Urothelium cell line (cell line): ENCODE measurements at places on chromosomes 3 and 15.

DNA sequence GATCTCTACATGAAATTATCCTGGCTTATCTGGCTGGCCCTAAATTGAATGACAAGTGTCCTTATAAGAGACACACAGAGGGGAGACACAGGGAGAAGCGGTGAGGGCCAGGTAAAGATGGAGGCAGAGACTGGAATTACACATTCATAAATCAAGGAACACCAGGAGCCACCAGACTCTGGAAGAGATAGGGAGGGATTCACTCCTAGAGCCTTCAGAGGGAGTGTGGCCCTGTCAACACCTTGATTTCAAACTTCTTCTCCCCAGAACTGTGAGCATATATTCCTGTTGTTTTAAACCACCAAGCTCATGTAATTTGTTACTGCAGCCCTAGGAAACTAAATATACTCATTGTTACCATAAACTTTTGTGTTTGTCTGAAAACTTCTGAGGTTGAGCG lies 193.7 kb downstream of the THRB start:
- no peak for DNase-seq

DNA sequence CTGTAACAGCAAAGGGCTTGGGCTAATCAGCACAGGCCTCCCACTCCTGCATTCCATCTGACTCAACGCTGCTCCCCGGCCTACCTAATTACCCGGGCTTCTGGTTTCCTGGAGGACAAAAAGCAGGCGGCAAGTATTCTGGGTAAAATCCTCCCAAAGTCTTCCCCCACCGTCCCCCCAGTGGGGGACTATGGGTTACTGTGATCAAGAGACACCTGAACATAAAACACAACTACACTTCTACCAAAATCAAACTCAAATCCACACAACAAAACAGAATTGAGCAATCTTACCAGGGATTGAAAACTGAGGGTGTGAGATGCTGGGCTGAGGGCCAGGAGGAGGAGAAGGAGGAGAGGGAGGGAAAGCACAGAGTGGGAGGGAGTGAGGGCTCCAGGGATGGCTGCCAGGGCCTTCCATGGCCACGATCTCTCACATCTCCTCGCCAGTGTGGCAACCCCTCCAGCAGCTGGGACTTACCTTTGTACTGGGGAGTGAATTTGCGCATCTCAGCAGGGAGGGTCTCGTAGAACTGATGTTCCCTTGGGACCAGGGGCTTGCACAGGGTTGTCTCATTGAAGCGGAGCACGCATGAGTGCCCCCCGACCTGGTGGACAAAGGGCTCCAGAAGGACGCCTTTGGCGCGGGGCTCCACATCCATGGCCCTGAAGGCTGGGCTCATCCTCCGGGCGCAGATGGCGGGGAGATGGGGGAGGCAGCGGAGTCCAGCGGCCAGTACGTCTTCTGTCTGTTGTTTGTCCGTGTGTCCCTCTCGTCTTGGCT lies 9.1 kb upstream of the NCKIPSD start:
- no peak for DNase-seq

DNA sequence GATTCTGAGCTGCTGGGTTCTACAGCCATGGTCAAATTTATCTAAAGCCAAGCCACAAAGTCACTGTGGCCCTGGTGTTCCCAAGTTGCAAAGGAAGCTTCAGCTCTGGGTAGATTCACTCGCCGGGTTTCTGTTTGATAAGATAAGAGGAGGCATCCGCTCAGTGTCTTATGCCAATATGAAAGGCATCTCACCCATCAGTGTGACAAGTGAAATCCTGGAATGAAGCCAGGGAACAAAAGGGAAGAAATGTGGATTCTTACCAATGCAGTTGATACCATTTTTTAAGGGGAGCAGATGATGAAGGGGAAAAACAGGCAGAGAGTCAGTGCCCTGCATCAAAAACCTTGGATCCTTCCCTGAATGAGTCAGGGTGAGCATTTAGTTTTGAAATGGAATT lies 2.8 kb upstream of the CPNE4 start:
- DNase-seq: no peak

DNA sequence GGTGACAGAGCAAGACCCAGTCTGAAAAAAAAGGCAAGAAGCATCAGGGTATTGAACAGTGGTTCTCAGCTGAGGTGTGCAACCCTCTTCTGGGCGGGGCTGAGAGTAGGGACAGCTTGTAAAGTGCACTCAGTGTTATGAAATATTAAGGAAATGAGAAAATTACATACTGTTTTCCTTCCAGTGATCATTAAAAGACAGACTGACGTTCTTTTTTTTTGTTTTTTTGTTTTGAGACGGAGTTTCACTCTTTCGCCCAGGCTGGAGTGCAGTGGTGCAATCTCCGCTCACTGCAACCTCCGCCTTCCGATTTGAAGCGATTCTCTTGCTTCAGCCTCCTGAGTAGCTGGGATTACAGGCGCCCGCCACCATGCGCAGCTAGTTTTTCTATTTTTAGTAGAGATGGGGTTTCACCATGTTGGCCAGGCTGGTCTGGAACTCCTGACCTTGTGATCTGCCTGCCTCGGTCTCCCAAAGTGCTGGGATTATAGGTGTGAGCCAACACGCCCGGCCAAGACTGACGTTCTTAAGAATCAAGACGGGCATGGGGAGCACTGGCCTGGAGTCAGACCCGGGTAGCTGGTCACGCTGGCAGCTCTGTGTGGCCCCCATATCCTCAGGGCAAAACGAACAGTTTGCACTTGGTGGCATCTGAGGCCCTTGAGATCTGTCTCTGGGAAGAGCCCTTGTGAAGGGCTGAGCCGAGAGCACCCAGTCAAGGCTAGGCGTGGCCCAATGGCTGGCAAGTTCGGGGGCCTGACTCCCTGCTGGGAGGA lies 11.4 kb downstream of the MAN2A2 start:
- DNase-seq: no peak

GRCh38 chr3:69671082-69671952 lies 67.9 kb upstream of the MITF start:
- peak; percentile 40 for DNase-seq

GRCh38 chr3:38630606-38631005 lies 18.9 kb downstream of the SCN5A start:
- DNase-seq: no peak

DNA sequence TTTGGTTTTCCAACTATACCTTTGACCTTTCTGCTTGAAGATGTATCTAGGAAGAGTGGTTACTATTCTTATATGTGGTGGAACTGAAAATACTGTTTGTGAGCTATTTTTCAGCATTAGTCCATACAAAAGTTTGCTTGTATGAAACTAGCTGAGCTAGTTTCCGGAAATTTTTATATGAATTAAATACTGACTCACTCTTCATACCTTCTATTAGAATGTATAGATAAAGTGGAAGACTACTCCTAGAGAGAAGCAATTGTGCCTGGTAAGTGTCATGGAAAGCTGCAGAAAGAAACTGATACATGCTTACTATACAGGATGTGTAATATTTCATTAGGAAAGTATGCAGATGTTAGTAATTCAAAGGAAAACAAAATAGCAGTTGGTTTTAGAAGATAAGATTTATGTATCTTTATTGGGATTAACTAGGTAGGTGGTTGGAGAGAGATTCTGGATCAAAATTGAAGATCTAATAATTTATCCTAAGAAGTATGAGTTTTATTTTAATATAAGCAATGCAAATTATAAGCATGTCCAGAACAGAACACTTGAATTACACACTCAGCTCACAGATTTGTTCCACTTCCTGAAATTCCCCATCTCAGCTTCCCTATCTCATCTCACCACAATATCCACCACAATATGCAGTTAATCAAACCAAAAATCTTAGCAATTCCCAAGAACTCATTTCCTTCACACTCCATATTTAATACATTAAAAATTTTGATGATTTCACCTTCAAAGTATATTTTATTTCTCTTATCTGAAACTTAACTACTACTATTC lies 82.8 kb downstream of the BCHE start:
- DNase-seq: no peak

DNA sequence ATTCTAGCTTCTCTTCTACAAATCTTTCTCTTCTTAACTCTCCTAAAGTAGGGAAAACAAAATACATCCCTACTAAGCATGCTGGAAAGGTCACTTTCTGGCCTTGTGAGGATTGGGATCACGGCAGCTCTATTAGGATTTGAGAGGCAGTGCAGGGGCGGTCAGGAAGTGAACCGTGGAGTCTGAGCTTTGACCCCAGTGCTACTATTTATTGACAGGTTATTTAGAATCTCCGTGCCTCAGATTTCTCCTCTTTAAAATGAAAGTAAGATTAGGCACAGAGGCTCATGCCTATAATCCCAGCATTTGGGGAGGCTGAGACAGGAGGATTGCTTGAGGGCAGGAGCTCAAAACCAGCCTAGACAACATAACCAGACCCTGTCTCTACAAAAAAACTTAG lies 42.0 kb upstream of the CHRM5 start:
- DNase-seq: no peak

DNA sequence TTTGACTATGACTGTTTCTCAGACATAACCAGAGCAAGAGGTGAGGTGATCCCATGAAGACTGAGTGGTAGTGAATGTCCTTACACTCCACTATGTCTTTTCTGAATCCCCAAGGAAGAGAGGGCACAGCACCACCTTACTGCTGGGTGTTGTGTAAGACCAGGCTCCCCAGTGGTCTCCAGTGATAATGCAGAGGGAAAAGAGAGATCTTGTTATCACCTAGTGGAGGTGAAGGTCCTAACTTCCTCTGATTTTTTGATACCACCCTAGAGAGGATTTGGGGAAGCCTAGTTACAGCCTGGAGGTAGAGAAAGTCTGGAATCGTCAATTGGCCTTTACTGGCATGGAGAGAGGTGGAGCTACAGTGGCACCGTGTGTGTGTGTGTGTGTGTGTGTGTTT lies 288.0 kb upstream of the BCHE start:
- DNase-seq: peak; percentile 2

DNA sequence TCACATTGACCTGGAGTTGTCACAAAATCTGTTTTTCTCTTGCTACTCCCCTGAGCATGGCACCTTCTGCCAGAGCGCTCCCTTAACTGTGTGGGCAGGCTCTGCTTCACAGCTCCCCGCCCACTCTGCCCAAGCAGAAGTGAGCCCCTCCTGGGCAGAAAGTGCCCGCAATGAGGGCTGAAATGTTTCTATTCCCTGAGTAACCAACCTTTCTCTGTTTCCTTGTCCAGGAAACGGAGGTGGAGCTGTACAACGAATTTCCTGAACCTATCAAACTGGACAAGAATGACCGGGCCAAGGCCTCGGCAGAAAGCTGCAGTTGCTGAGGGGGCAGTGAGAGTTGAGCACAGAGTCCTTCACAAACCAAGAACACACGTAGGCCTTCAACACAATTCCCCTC lies 66.3 kb upstream of the ACAD9 start:
- no peak for DNase-seq

DNA sequence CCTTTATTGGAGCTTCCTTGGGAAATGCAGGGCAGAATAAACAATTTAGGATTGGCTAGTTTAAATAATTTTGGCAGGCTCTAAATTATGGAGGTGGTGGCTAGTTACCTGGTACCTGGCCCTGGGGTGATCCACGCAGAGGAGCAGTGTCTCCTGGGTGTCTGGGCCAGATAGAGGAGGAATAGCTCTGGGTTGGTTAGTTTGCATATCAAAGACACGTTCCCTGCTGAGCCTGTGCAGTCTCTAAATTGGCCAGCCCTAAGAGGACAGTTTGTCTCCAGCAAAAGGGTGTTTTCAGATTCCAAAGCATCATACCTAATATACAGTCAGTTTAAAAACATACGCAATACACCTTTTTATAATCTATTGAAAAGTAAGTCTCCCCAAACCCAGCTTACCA lies 333.3 kb upstream of the TPM1 start:
- no peak for DNase-seq

DNA sequence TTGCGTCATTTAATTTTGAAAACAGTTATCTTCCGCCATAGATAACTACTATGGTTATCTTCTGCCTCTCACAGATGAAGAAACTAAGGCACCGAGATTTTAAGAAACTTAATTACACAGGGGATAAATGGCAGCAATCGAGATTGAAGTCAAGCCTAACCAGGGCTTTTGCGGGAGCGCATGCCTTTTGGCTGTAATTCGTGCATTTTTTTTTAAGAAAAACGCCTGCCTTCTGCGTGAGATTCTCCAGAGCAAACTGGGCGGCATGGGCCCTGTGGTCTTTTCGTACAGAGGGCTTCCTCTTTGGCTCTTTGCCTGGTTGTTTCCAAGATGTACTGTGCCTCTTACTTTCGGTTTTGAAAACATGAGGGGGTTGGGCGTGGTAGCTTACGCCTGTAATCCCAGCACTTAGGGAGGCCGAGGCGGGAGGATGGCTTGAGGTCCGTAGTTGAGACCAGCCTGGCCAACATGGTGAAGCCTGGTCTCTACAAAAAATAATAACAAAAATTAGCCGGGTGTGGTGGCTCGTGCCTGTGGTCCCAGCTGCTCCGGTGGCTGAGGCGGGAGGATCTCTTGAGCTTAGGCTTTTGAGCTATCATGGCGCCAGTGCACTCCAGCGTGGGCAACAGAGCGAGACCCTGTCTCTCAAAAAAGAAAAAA lies 1.2 kb downstream of the B2M start:
- DNase-seq: peak; percentile 55
